ENCODE measurements at places on chromosomes 1 and 21.
A peak's percentile ranks its signal among the peaks of the same experiment; 100 is the strongest.

DNA sequence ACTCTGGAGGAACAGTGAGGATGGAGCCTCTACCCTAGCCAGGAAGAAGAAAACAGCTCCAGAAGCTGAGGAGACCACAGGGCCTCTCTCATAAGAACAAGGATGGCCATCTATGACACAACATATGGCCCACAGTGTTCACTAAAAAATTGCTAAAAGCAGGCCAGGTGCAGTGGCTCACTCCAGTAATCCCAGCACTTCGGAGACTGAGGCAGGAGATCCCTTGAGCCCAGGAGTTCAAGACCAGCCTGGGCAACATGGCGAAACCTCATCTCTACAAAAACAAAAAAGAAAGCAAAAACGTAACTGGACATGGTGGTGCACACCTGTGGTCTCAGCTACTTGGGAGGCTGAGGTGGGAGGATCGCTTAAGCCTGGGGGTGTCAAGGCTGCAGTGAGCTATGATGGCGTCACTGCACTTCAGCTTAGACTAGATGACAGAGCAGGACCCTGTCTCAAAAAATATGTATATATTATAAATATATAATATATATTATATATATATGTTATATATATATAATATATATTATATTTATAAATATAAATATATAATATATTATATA lies 103.1 kb downstream of the TOMM20 start:
- no peak for DNase-seq

DNA sequence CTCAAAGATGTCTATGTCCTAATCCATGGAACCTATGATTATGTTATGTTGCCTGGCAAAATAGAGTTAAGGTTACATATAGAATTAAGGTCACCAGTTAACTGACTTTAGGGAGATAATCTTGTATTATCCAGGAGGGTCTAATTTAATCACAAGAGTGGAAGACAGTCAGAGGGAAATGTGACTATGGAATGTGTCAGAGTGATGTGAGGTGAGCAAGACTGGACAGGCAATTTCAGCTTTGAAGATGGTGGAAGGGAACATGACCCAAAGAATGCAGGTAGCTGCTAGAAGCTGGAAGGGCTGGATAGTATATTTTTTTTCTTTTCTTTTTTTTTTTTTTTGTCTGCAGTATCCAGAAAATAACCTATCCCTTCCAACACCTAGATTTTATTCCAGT lies 241.7 kb upstream of the NEGR1 start:
- no peak for DNase-seq

DNA sequence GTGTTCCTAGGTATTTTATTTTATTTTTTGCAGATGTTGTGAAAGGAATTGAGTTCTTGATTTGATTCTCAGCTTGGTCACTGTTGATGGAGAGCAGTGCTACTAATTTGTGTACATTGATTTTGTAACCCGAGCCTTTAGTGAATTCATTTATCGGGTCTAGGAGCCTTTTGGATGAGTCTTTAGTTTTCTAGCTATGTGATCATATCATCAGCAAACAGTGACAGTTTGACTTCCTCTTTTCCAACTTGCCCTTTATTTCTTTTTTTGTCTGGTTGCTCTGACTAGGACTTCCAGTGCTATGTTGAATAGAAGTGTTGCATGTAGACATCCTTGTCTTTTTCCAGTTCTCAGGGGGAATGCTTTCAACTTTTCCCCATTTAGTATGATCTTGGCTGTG lies 138.9 kb downstream of the LHX8 start:
- no peak for DNase-seq

DNA sequence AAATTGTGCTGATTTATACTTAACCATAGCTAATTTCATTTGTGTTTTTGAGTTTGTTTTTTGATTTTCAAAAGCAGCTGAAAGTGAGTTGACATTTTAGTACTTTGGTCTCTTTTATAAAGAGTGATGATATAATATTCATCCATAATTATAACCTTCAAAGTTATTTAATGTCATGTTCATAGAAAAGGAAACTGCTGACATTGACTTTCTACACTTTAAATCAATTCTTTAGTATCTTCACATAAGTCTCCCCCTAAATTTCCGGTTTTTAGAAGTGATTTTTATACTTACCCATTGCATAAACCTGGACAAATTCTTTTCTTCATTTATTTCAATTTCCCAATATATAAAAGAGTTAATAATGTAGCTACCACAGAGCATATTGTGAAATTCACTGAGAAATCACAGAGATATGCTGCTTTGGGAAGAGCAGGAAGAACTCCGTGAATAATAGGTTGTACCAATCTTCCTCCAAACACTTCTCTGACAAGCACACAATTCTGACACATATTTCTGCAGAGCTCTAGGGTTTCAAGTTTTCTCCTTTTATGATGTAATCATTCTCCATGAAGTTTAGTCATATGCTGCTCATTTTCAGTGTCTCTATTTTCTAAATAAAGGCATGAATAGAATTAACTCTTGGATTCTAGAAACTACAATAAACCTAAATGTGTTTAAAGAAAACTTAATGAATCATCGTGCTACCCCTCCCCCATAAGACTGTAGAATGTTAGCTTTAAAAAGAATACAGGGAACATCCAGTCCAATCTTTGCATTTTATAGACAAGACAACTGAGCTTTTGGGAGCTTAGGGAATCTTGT lies 25.6 kb upstream of the CDC42BPA start:
- no peak for DNase-seq

- no peak for DNase-seq
Observed at GRCh38 chr1:76300556-76300955, 226.0 kb downstream of the ST6GALNAC3 start.

GRCh38 chr1:227035316-227035715 lies 95.2 kb downstream of the COQ8A start:
- no peak for DNase-seq

DNA sequence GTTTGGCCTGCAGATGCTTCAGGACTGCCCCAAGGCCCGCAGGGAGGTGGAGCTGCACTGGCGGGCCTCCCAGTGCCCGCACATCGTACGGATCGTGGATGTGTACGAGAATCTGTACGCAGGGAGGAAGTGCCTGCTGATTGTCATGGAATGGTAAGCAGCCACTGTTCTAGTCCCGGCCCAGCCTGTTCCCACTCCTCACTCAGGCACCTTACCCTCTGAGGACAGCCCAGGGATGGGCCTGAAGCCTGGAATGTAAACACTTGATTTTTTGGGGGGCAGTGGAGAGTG lies 41.9 kb upstream of the IL19 start:
- DNase-seq = no peak

GRCh38 chr1:44811234-44811633 lies 2.9 kb downstream of the BTBD19 start:
- DNase-seq = no peak

DNA sequence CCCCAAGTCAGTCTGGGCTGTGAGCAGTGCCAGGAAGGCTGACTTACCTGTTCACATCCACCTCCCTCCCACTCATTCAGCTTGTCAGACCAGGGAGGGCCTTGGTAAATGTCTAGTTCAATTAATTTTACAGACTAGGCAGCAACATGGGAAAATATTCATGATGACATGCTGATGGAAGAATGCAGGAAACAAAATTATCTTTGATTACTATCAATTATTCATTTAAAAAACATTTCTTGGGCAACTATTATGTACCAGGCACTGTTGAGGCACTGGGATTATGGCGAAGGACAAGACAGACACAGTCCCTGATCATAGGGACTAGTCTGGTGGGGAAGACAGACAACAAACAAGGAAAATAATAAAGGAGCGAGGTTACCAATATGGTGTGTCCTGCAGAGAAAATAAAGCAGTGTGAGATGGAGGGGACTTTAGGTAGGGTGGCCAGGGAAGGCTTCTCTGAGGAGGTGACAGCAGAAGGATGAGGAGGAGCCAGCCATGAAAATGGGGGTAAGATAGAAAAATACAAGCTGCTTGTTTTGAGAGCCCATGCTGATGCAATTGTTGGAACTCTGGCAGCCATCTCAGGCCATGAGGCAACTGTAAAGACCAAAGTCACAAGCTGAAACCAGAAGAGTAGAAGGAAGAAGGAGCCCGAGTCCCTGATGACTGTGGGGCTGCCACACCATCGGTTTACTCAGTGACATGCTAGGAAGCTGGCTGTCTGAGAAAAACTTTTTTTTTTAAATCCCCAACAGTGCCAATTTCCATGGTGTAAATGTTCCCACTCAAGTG lies 14.0 kb downstream of the TRIM62 start:
- DNase-seq = no peak

- DNase-seq = no peak
Observed at GRCh38 chr1:11229203-11229602, 33.1 kb downstream of the MTOR start.

GRCh38 chr1:68751723-68752122 lies 254.8 kb upstream of the DEPDC1 start:
- DNase-seq = no peak

DNA sequence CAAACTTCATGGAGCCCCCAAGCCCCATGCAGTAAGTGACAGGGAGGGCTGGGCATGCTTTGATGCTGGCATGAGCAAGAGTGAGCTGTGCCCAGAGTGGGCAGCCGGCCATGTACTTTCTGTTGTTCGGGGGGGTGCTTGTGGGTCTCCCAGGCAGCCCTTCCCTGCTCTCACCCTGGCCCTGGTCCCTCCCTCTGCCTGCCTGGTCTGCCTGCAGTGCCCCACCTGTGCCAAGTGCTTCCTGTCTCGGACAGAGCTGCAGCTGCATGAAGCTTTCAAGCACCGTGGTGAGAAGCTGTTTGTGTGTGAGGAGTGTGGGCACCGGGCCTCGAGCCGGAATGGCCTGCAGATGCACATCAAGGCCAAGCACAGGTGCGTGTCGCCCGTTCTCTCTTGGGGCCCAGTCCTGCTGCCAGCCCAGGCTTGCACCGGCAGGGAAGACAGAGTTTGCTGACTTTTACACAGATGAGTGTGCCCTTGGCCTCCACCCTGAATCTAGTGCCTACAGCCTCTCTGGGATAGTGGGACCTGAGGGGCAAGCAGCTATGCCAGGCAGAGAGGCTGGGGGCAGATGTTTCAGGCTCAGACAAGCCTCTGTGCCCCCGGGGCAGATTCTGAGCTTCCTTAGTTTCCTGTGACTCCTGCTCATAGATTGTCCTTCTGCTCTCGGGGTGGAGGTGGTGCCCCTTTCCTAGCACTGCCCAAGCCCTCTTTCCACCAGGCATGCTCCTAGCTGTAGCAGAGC lies 7.6 kb downstream of the ZBTB48 start:
- DNase-seq = no peak

GRCh38 chr21:26840912-26841311 lies 4.3 kb downstream of the ADAMTS1 start:
- DNase-seq = peak; percentile 77

- peak; percentile 65 for DNase-seq
Observed at GRCh38 chr1:11908095-11908675, 18.0 kb downstream of the KIAA2013 start.

DNA sequence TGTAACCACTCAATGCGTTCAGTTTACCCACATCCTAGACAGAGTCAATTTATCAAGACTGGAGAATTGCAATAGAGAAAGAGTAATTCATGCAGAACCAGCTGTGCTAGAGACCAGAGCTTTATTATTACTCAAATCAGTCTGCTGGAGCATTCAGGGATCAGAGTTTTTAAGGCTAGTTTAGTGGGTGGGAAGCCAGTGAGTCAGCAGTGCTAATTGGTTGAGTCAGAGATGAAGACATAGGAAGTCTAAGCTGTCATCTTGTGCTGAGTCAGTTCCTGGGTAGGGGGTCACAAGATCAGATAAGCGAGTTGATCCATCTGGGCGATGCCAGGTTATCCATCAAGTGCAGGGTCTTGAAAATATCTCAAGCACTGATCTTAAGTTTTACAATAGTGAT lies 499.6 kb downstream of the MRPL39 start:
- DNase-seq = peak; percentile 11

- DNase-seq = no peak
Observed at GRCh38 chr1:116982319-116983004, 19.1 kb upstream of the CD101 start.

GRCh38 chr1:47469390-47469759 lies 31.5 kb downstream of the FOXD2 start:
- no peak for DNase-seq

GRCh38 chr1:31753707-31754349 lies 10.3 kb downstream of the ADGRB2 start:
- DNase-seq = peak; percentile 38

DNA sequence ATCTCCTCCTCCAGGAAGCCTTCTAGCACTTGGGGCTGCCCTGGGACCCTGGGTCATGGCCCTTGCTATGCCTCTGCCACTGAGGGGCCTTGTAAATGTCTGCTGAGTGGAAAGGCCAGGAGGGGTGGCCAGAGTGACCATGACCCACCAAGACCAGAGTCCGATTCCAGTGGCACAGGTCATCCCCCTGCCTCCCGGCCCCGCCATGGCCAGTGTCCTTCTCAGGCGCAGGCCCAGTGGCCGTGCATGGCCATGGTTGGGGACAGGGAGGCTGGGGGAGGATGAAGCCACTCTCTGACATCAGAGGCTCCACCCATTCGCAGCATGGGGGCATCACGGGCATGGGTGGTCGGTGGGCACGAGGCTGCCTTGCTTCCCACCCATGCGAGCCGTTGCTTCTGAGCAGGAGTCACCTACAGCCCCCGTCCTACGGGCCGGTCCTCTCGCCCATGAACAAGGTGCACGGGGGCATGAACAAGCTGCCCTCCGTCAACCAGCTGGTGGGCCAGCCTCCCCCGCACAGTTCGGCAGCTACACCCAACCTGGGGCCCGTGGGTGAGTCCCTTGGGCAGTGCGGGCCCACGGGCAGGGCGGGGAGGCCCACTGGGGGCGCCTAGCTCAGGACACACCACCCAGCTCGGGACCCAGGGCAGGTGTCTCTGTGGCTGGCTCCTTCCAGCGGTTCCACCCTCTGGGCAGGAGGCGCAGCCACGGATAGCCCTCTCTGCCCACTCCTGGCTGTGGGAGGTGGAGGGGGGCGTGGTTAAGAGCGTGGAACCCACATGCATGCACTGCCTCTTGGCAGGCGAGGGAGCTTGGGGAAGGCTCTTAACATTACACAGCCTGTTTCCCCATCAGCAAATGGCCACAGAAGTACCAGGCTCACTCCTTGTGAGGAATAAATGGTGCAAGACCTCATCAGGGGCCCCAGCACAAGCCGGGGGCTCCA lies 22.4 kb upstream of the CCDC27 start:
- no peak for DNase-seq

DNA sequence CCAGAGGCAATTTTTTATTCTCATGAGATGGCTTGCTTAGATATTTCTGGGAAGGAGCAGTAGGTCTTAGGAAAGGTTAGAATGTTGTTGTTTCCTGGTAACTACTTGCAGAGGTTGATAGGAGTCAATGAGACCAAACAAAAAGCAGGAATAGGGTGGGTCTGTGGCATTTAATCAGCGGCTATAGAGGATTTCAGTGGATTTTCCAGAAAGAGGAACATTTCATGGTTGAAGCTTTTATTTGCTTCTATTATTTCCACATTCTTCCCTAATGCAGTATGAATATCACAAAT lies 111.3 kb upstream of the PALMD start:
- no peak for DNase-seq

GRCh38 chr1:168092566-168093355 lies 44.0 kb downstream of the GPR161 start:
- DNase-seq = no peak

GRCh38 chr1:192952646-192953045 lies 106.5 kb downstream of the UCHL5 start:
- no peak for DNase-seq
